ENCODE measurements at places on chromosomes 11 and 22.

DNA sequence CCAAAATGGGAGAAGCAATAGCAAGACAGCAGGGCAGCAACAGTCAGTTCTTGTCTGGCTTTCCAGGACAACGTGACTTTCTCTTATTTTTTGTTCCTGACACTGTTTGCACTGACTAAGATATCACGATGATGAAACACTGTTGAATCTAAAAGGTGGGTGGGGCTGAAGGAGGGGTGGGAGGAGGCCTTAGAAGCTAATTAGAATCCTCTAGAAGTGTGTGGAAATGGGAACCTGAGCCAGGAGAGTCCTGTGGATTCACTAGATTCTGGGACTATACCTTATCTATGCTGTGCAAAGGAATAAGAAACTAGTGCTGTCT is 300.3 kb downstream of the ST3GAL4 start:
- DNase-seq, result no peak

- peak; percentile 21 for DNase-seq
Observed at GRCh38 chr11:1129611-1130160, 28.1 kb upstream of the MUC5AC start.

DNA sequence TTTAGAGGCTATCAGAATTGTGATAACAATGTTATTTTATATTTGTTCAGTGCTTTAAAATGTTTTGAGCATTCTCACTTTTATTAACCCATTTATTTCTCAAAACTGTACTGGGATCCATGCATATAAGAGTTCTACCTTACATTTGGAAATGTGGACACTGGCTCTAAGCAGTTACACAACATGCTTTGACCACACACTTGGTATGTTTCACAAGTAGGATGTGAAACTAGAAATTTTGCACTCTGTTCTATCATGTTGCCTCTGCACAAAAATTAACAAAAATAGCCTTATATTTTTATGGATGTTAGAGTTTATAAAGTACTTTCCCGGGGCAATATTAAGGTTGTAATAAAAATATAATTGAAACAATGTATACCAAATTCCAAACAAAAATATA is 126.9 kb upstream of the CHORDC1 start:
- no peak for DNase-seq

- DNase-seq, result no peak
Observed at GRCh38 chr11:630871-631270, 3.9 kb upstream of the SCT start.

- DNase-seq, result no peak
Observed at GRCh38 chr11:76140912-76141574, 65.3 kb downstream of the WNT11 start.

DNA sequence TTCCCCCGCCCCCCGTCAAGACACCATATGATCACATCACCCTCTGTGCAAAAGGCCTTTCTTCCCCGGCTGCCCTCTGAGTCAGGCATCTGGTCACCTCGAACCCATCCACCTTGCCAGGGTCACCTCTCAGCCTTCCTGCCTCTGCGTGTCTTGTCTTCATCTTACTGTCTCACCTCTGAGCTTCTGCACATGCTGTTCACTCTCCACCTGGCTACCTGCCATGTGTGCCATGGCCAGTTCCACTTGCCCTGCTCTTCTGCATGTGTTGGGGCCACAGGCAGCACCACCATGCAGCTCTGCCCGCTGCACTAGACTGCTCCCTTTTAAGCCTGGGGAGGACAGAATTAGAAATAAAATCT is 9.8 kb downstream of the ZNF74 start:
- no peak for DNase-seq

All from ELF-1 (cell line).